ENCODE measurements at places on chromosomes 16 and 17.

GRCh38 chr16:46612121-46612520 lies 9.1 kb downstream of the SHCBP1 start:
- no peak for DNase-seq

- DNase-seq = no peak
Observed at GRCh38 chr16:990516-991291, 9.1 kb downstream of the SOX8 start.

DNA sequence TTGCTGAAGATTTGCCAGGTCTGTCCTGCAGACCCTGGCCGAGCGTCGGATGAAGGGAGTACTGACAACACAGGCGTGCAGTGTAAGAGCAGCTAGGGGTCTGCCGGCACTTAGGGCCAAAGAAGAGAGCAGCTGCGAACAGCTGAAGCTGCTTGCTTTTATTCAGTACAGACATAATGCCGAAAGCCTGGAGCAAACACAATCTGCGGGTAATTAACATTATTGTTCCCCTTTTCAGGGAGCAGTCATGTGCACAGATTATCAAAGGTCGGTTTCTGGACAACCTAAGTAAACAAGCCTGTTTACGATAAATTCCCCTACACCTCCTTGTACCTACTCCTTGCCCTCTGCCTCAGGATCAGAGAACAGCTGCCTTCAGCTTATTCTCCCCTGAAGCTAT lies 12.0 kb upstream of the KRT23 start:
- no peak for DNase-seq

DNA sequence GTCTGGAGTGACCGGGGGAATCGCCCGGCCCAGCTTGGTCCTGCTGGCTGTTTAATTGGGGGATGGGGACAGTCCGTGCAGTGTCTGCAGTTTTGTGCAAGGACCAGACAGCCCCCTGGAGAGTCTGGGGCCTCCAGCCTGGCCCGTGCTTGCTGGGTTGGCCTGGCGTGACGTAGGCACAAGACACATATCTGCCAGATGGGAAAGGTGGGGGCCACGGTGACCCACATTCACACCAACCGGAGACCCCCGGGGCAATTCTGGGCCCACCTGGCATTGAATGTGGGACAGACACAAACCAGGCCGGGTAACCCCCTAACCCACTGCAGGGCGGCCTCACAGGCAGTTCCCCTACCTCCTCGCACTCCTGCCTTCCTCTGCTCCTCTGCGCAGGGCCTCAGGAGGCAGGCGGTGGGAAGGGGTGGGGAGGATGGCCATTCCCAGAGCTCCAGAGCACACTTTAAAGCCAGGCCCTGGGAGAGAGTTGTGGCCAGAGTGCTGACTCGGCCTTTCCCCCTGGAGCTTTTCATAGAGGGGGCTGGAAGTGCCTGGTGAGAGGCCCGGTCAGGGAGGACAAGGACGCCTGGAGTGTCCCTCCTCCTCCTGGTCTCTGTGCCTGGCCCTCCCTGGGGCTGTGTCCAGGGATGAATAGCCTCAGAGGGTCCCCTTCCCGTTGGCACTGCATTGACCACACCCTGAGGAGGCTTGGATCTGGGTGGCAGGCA lies 1.5 kb downstream of the MRC2 start:
- DNase-seq = no peak

DNA sequence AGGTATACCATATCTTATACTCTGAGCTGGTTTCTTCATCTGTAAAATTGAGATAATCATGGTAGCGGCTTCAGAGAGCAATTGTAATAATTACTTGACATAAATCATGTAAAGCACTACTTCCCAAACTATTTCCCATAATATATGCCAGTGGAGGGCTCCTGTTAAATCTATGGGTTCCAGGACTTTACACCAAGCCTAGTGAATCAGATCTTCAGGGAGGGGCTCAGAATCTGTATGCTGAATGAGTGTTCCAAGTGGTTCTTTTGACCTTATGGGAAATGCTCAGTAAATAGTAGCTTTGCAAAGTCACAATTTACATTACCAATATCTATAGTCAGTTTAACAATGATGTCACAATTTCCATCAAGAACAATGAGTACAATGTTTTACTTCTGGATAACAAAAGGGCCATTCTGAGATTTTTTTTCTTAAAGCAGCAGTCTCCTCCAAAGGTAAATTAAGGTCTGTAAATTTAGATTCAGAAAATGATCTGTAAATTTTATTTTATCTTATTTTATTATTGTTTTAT lies 50.9 kb upstream of the NLK start:
- DNase-seq = no peak

DNA sequence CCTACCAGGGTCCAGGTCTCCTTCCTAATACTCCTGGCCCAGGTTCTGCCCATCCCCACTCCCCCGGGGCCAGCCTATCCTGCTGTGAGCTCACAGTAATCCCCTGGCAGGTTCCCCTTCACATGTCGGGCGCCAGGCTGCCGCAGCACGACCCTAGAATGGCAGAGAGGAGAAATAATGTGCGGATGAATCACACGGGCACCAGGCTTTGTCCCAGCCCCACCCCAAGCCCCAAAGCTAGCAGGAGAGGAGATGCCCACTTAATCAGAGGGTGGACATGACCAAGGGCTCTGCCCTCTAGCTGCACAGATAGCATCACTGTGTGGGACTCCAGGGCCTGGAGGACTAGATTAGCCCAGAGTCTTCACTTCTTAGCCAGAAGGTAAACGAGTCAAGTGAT lies 39.5 kb downstream of the ST3GAL2 start:
- DNase-seq = no peak

DNA sequence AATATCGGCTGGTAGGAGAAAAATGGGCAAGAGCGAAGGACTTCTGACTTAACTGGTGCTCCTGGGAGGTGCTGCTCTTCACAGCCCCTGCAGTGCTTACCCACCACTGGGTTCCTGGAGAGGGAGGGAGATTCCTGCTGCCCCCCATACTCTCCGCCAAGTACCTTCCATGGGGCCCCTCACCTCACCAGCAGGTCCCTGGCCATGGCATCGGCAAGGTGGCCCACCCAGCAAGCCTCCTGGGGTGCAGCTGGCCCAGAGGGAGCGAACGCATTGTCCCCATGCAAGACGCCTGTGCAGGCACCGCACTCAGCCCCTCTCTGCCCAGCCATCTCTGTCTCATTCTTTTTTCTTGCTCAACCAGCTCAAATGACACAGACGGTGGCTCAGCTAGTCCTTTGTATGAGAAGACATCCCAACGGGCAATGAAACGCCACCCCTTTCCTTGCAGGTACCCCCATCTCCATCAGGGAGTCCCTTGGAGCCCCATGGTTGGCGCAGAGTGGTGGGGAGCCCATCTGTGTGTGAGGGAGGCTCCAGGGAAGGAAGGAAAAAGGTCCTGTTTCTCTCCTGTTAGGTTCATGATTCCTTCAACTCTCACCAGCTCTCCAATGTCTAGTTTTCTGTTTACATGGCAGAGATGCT lies 9.6 kb upstream of the ALDH3A1 start:
- no peak for DNase-seq

DNA sequence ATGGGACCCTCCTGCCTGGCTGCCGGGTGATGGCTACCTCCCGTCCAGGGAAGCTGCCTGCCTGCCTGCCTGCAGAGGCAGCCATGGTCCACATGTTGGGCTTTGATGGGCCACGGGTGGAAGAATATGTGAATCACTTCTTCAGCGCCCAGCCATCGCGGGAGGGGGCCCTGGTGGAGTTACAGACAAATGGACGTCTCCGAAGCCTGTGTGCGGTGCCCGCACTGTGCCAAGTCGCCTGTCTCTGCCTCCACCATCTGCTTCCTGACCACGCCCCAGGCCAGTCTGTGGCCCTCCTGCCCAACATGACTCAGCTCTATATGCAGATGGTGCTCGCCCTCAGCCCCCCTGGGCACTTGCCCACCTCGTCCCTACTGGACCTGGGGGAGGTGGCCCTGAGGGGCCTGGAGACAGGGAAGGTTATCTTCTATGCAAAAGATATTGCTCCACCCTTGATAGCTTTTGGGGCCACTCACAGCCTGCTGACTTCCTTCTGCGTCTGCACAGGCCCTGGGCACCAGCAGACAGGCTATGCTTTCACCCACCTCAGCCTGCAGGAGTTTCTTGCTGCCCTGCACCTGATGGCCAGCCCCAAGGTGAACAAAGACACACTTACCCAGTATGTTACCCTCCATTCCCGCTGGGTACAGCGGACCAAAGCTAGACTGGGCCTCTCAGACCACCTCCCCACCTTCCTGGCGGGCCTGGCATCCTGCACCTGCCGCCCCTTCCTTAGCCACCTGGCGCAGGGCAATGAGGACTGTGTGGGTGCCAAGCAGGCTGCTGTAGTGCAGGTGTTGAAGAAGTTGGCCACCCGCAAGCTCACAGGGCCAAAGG lies 36.8 kb downstream of the NLRC5 start:
- DNase-seq = no peak

DNA sequence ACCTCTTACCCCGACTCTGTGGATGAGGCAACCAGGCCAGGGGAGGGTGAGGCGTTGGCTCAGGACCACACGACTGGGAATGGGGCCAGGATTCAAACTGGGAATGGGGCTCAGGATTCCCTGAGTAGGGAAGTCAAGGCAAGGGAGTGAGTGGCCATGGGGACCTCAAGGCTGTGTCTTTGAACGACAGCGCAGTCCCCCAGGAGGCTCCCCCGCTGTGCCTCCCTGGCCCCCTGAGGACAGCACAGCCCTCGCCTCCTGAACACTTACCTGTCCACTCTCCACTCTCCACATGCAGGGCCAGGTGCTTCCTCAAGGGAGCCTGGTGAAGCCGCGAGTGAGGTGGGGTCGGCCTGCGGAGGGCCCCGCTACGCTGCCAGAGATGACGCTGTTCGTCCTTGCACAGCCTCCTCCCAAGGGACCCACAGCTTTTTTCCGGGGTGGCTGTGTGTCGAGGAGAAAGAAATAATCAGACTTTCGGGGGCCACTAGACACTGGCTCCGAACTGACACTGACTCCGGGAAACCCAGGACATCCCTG lies 6.9 kb downstream of the ZNF469 start:
- DNase-seq = no peak

DNA sequence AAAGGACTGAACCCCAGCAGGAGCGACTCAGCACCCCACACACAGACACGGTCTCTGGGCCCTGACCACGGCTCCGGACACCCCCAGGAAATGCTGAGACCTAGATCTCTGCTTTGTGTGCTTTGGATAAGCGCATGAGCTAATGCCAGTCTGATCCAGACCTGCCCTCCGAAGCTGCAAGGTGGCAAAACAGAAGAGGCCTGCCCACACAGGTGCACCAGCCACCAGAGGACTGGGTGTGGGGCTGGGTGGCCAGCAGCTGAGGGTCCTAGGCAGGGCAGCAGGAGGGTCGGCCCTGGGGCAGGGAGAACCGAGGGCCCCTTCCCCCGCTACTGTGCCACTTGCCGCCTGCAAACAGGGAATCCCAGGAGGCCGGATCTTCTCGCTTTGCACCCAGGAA lies 30.7 kb upstream of the EIF1 start:
- DNase-seq = no peak

- DNase-seq = no peak
Observed at GRCh38 chr16:21226749-21227148, 6.8 kb upstream of the ANKS4B start.

DNA sequence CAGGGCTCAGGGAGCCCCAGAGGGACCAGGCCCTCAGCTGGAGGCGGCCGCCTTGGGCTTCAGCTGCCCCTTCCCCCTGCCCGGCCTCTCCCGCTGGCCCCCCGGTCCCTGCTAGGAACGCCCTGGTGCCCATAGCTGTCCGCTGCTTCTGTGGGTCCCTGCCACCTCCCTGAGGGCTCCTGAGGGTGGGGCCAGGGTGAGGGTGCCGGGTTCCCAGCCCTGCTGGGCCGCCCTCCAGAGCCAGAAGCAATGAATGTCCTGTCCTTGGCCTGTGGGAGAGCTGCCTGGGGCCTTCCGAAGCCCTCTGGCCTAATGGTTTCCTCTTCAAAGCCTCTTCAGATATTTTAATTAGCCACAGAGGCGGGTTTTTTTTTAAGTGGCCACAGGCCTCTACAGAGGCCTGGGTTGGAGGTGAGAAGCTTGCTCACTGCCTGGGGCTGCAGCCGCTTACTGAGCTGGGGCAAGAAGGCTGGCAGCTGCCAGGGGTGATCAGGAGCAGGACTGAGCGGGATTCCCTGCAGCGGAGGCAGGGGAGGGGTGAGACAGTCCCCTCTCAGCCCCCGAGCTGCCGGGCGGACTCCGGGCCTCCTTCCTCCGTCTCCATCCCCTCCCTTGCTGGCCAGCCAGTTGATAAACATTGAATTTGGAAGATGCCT lies 9.9 kb downstream of the CENPX start:
- no peak for DNase-seq

DNA sequence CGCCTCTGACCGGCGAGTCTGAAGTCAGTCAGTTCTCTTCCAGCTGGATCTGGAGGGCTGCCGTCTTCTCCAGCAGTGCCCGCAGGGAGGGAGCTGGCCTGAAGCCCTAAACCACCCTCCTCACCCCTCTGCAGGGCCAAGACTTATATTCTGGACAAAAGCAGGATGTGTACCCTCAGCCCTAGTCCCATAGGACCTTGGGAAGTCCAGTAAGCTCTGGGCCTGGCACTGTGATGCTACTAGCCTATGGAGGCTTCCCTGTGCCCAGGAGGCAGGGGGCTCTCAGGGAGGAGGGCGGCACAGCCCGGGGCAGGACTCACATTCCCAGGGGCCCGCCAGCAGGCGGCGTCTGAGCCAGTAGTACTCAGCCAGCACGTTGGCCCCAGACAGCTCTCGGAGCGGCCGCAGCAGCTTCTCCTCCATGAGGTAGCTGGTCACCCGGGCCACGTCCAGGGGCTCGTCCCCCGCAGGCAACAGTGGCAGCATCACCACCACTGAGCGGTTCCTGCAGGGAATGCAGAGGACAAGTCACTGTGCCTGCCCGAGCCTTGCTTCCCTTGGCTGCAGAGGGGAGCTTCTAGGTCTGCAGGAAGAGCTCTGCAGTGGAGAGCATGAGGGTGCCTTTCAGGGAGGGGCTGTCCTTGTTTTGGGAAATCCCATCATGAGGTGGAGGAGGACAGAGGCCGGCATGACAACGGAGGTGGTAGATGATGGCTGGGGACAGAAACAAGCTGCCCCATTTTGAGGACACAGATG lies 41.7 kb downstream of the RMI2 start:
- no peak for DNase-seq

DNA sequence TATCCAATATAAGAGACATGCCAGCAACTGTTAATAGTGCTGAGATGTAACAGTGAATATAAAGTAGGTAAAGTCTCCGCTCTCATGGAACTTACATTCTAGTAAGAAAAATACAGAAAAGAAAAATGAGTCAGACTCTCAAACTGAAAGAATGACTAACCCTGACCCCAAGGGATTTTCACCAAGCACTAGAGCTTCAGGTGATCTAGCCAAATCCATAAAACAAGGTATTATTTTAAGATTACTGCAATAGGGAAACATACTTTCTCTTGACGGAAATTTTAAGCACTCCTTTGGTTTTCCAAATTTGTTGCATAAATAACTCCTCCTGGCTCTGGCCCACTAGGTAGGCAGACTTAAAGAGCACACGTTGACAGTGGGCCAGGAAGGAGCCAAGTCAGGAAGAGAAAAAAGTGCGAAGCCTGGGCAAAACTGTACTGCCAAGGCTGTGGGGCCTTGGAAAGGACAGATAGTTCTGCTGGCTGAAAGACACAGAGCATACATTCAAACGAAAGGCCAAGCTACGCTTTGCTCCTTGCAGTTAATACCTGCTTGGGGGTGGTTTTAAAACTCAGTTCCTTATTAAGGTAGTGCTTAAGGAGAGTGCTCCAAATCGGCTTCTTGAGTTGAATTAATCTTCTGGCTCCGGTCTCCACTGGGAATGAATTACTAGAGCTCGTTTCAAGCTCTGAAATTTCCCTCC lies 1.4 kb downstream of the GOT2 start:
- no peak for DNase-seq

- DNase-seq = no peak
Observed at GRCh38 chr16:88536510-88536909, 33.7 kb upstream of the ZC3H18 start.
